ENCODE measurements at places on chromosomes 11 and 22.

GRCh38 chr11:102793677-102794290 is 4.2 kb downstream of the MMP1 start:
- no peak for DNase-seq

GRCh38 chr11:123363556-123363955 is 66.5 kb upstream of the GRAMD1B start:
- DNase-seq: no peak

- DNase-seq: peak; percentile 15
Observed at GRCh38 chr11:17206463-17206862, 1.3 kb downstream of the PIK3C2A start.

- no peak for DNase-seq
Observed at GRCh38 chr11:86101493-86101892, 32.6 kb upstream of the PICALM start.

DNA sequence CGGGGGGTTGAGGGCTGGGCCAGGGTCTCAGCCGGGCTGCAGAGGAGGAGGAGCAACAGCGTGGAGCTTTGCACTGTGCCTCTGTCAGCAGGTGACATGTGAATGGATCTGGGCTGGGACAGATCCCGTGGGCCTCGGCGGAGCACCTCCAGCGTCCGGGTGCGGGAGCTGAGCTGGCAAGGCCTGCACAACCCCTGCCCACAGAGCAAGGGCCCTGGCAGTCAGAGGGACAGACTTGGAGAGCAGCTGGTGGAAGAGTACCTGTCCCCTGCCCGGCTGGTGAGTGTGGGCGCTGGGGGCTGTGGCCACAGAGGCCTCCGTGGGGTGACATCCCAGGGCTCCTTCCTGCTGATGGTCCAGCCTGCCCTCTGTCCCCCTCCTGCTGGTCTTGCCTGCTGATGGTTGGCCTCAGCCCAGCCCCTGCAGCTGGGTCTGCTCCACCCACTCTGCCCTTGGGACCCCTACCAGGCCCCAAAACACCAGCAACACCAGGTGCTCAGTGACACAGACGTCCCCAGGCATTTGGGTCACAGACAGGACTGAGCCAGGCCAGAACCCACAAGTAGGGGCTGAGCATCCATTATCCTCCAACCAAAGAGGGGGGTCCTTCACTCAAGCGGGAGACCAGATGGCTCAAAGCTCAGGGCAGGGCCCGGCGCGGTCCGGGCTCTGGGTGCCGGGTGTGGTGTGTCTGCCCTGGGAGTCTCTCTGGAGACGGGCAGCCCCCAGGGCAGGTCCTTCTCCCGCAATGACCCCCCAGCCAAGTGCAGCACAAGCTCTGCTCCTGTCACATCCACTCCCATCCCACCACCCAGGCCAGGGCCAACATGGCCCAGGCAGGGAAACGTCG is 3.5 kb downstream of the LRRC56 start:
- DNase-seq: no peak

- no peak for DNase-seq
Observed at GRCh38 chr22:38422611-38423511, 32.1 kb downstream of the KCNJ4 start.

DNA sequence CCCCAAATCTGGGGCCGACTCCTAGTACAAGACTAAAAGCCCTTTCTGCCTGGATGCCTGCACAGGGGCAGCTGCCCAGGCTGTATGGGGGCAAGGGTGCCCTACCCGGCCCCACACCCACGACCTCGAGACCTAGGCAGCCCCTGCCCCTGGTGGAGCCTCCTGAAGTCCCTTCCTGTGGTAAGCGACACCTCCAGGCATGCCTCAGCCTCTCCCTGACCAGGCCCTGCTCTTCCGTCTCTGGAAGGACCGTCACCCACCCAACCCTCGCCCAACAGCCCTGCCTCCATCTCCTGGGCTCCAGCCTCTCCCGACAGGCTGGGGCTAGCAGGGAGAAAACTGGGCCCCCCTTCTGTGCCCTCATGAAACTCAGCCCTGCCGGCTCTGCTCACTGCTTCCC is 22.8 kb upstream of the PPARA start:
- no peak for DNase-seq

- no peak for DNase-seq
Observed at GRCh38 chr11:65581928-65582327, 6.1 kb downstream of the EHBP1L1 start.

GRCh38 chr11:113272927-113273615 is 41.3 kb upstream of the TTC12 start:
- no peak for DNase-seq

- no peak for DNase-seq
Observed at GRCh38 chr22:44427611-44428470, 70.2 kb downstream of the RTL6 start.

Data from erythroblast (primary cell).